ENCODE measurements at places on chromosomes 1 and 21.
A peak's percentile ranks its signal among the peaks of the same experiment; 100 is the strongest.

DNA sequence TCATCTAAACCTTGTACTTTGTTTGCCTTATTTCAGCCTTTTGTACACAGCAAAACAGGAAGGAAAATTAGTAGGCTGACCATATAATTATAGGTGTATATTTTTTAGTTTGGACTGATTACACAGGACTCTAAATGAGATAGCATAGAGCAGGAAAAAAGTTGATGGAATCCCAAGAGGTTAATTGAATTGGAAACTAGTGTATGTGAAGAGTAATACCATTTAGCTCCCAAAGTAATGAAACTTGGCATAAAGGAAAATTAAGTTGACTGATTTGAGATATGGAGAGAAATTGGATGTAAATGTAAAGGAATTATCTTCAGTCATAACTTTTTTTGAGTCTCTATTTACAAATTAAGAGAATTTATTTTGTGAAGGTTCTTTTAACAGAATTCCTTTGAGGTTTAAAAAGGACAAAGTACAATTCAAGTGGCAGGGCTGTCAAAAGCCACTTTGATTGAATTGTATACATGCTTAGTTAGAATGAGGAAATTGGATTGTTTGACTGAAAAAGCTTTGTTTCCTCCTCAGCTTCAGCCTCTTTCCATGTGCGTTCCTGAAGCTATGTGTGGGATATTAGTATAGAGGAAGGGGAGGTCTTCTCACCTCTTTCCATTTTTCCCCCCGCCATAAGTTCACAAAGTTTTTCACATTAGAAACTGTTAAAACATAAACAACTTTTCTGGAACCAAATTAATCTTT lies 26.4 kb downstream of the SNX27 start:
- DNase-seq = no peak

DNA sequence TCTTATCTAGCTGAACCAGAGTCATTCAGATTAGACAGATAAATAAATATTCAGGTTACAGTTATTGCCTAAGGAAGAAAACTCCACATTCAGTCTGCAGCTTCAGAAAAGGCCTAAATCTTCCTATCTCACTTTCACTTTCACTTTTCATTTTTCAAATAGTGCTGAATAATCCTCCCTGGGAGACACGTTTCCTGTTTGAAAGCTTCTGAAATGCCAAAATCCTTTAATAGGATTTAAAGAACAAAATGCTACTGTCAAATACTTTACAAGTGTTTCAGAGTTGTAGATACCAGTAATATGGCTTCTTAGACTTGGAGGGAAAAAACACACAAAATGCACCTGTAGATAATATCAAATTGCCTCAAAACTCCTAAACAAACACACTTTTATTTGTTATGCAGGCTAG lies 3.9 kb downstream of the PSMB2 start:
- DNase-seq = peak; percentile 50

DNA sequence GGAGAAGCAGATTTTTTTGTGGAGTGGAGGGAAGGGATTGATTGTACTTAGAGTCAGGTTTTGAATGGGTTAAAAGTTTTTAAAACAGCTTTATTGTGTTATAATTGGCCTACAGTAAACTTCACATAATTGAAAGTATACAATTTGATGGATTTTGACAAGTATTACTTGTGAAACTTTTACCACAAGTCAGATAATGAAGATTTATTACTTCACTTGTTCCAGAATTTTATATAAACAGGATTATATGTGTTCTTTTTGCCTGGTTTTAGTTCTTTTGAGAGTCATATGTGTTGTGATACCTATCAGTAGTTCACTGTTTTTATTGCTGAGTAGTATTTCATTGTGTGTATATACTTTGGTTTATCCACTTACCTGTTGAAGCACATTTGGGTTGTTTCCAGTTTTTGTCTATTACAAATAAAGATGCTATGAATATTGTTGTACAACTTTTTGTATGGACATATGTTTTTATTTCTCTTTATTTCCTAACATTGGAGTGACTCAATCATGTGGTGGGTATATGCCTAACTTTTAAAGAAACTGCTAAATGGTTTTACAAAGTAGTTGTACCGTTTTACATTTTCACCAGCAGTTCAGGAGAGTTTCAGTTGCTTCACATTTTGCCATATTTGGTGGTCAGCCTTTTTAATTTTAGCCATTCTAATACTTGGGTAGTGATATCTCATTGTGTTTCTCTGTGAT lies 71.0 kb downstream of the DYRK1A start:
- DNase-seq = no peak

- peak; percentile 92 for DNase-seq
Observed at GRCh38 chr1:43147625-43148327, 24.3 kb downstream of the EBNA1BP2 start.

- no peak for DNase-seq
Observed at GRCh38 chr1:169945181-169945580, 51.5 kb upstream of the SCYL3 start.

GRCh38 chr1:19442154-19443096 lies 42.9 kb downstream of the CAPZB start:
- DNase-seq = no peak

All from astrocyte of the hippocampus (primary cell).